ENCODE measurements at places on chromosomes 2 and 18.

DNA sequence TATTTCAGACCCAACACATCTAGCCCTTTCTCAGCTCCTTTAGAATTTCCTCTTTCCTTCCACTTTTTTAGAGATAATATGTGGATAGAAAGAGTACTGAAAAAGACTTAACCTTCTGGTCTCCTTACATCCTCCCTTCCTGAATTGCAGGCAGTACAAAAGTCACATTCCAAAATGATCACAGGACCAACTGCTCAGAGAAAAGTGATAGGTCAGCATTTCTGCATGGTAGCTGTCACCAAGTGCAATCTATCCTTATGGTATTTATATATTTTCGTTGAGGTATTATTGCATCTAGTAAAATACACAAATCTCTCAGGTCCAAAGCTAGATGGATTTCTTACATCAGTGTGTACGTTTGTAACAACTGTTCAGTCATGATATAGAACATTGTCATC lies 427.5 kb downstream of the LPIN1 start:
- no peak for DNase-seq

DNA sequence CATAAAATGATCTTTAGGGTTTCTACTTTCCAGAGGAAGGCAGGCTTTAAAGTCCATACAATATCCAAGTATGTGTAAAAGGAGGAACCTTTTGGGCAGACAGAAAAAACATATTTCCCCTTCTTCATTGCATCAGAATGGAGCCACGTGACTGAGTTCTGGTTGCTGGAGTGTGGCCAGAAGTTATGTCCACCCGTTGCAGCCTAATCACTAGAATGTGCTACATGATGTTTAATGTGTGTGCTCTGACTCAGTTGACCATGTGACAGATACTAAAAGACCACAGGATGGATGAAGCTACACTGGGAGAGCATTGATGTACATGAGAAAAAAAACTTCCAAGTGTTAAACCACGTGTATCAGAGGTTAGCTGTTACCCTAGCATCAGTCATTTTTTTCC lies 460.9 kb downstream of the RIT2 start:
- DNase-seq = no peak

DNA sequence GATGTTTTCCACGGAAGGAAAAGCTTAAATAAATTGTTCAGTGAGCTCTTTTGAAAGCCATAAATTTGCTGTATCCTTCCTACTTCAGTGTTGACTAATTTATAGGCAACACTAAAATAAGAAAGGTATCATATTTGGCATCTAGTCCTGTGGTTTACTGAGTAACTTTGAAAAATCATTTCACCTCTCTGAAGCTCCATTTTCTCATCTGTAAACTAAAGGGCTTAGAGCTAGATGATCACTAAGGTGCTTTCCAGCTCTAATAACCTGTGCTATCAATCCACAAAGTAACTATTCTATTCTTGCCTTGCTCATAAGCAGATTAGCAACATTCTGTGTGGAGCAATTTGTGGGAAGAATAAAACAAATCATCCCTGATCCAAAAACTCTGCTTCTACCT lies 3.6 kb upstream of the MYOM1 start:
- DNase-seq = no peak

DNA sequence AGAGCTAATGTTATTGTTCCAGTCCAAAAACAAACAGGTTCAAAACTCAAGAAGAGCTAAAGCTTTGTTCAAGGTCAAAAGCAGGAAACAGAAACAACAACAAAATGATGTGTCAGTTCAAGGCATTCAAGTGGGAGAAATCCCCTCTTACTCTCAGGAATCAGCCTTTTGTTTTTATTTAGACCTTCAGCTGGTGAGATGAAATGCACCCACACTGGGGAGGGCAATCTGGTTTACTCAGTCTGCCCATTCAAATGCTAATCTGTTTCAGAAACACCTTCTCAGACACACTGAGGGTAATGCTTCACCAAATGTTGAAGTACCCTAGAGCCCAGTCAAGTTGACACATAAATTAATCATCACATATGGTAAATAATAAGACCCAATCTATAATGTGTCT lies 150.6 kb downstream of the TMX3 start:
- no peak for DNase-seq

- DNase-seq = no peak
Observed at GRCh38 chr2:241891315-241891987, 21.9 kb downstream of the RTP5 start.

DNA sequence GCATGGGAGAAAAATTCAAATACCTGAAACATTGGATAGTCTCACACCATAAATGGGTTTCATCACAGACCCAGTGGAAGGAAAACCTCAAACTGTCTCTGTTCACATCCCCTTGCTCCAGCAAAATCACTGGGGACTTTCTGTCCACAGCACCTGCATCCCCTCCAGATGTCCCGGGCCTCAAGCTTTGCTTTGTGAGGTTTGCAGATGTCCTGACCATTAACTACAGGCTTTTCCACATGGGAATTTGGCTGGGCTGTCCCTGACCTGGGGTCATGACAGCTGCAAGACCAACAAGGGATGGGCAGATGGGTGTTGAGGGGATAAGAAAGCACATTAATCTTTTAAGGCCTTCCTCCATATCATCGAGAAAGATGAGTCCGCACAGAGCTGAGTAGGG lies 427.9 kb downstream of the TXNL1 start:
- DNase-seq = no peak

DNA sequence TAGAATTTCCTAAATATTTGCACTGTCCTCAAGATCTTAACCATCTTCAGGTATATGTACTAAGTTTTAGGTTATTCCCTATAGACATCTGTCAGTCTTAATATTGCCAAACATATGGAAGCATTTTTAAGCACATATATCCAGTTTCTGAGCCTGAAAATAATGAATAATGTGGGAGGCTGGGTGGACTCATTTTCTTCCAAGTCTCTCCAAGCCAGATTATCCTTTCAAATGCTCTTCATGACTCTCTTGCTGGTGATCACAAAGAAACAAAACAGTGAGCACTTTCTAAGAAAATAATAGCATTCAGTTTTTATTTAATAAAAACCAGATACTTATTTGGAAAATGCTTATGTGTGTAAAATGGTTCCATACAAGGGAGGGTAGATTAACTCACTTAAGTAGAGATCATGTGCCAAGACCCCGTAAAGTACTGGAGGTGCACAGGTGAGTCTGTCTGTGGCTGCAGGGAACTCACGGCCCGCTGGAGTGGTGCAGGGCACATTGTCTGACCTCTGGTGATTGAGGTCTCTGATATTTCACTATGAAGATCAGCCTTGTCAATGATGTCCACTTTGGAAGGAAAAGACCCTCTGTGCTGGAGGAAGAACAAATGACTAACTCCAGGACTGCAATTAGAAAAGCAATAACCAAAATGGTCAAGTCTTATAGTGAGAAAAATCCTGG lies 161.6 kb downstream of the TMEM18 start:
- DNase-seq = no peak

DNA sequence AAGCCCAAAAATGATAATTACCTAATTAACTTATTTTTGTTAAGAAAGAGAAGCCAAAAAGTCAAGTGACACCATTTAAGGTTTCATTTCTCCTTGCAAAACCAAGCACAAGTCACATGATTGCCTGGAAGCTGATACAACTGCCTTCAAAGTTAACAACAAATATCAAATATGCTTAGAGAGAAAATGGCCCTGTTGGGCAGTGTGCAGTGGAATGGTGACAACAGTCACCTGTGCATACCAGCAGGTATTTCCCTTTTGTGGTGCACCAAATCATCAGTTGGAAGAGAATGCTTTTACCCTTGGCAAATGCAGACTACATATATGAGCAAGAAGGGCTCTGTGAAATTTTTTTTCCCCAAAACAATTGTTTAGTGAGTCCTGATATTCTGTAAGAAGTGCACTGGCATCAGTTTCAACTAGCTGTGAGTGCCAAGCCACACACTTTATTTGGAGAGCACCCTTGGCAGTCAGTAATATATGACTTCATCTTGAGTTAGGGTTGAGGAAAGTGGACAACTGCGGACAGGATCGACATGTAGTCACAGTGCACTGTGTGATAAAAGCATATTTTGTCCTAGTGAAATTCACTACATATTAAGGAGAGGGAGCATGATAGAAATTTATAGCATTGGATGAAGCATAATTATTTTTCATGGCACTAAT lies 74.9 kb upstream of the DOCK10 start:
- no peak for DNase-seq

GRCh38 chr2:152097290-152097800 lies 1.5 kb downstream of the CACNB4 start:
- peak; percentile 15 for DNase-seq

- DNase-seq = no peak
Observed at GRCh38 chr2:145185696-145186095, 665.8 kb upstream of the ZEB2 start.

DNA sequence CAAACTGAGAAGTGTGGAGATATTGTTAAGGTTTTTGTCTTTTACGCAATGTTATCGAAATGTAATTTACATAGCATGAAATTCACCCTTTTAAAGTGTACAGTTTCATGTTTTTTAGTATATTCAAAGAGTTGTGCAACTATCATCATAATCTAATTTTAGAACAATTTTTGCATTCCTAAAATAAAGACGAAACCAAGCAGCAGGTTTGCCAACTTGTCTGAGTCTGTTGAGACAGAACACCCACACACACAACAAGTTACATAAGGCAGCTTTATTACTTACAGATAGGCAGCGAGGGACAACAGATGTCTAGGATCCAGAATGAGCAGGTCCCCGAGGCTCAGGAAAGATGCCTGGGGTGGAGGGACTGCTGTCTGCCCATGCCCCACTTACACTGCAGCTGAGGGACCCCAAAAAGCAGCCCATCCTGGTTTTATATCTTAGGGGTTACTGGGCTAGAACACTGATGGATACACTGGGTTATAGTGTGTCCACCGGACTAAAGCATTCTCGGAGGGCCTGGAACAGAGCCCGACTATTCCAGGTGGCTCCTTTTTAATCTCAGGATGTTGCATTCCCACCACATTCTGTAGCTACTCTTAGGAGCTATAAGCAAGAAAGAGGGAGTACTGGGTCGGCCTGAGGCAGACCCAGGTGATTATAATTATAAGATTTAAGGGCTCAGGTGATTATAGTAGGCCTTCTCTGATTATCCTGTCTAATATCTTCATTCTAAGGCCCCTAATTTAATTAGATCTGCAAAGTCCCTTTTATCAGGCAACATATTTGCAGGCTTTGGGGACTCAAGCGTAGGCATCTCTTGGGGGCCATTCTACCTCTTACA lies 150.2 kb upstream of the DOK6 start:
- DNase-seq = no peak

DNA sequence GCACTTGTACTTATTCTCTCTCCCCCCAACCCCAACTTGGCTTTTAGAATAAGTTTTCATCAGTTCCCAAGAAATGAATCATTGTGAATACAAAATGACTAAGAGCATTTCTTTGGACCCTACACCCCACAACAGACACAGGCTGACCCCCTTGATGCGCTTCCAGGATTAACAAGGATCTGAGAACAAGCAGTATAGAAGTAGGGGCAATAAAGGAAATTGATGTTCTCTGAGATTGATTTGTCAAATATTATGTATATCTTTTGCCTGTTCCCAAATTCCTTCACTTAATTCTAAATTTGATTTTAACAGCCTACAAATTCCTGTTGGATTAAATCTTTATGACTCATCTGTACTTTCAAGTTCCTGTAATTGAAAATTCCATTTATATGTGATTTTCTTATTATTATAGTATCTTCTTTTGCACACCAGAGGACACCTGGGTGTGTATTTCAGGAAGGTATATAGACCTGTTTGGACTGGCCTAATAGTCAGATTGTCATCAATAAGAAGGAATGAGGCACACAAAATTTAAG lies 10.2 kb upstream of the PTPN4 start:
- no peak for DNase-seq

- no peak for DNase-seq
Observed at GRCh38 chr2:56630286-56630685, 446.5 kb downstream of the CCDC85A start.

- DNase-seq = no peak
Observed at GRCh38 chr18:23274638-23275482, 139.6 kb downstream of the CABLES1 start.

GRCh38 chr18:54852780-54853675 lies 24.8 kb downstream of the RAB27B start:
- DNase-seq = no peak

DNA sequence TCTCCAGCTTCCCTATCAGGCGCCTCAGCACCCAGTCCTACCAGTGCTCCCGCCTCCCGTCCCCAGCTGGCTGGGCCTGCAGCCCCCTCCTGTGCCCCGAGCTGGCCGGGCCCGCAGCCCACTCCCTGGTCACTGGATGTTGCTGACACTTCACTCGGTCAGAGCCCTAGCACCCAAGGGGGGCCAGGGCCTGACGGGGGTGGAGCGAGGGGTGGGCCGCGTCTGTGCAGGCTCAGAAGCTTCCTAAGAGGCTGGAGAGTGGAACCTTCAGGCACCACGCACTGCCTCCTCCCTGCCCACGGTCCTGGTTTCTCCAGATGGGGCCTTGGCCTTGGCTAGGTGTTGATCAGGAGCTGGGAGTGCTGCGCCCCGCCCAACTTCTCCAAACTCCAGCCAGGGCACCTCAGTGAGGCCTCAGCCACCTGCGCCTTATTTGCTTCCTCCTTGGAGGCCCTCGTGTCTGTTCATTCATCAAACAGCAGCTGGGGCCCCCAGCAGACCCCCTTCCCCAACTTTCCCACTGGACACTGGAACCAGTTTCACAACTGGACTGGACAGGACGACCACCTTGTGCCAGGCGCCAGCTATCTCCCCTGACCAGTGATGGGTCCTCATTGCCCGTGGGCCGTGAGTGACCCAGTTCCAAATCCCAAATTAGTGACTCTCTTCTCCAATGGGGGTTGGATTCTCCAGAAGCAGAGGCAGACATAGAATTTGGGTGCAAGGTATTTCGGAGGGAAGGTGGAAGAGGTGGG lies 16.7 kb downstream of the CAPN10 start:
- DNase-seq = no peak

DNA sequence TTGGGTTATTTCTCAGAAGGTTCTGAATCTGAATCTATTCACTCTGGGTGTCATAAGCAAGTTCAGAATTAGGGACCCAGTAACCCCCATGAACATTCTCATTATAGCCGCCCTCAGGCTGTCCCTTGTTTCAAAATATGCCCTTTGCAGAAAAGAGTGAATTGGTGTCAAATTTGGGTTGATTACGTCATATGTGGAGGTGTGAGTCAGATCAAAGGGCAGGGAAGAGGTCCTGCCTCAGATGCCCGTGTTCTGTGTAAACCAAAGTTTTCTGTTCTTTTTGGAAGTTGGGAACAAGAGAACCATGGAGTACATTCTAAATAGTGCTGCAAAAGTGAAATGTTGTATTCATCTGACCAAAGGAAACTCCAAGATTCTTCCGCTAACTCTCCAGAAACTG lies 5.8 kb downstream of the FAM110C start:
- no peak for DNase-seq

GRCh38 chr18:7953095-7953958 lies 386.2 kb downstream of the PTPRM start:
- no peak for DNase-seq
